Fibroblast of skin of left biceps (primary cell): ENCODE measurements at places on chromosomes 12 and 14.

DNA sequence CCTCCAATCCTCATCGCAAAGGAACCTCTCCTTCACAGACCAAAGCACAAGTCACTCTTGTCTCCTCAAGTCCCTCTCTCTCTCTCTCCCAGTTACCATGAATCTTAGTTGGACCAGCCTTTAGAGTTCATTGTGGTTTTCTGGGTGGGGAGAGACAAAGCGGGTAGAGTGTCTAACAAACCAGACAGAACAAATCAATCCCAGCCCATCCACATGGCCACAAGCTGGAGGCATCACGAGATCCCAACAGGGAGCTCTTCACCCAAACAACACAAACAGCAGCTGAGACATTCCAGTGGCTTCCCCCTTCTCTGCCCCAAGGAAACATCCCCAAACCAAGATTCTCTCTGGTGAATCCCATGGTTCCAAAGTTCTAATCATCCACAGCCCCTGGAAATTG is 22.4 kb downstream of the ACTN1 start:
- DNase-seq: no peak

- DNase-seq: no peak
These were observed 90.6 kb upstream of the NUDT4 start for GRCh38 chr12:93287149-93287548.

- DNase-seq: no peak
These were observed 242.3 kb downstream of the CCER1 start for GRCh38 chr12:90712671-90713070.

DNA sequence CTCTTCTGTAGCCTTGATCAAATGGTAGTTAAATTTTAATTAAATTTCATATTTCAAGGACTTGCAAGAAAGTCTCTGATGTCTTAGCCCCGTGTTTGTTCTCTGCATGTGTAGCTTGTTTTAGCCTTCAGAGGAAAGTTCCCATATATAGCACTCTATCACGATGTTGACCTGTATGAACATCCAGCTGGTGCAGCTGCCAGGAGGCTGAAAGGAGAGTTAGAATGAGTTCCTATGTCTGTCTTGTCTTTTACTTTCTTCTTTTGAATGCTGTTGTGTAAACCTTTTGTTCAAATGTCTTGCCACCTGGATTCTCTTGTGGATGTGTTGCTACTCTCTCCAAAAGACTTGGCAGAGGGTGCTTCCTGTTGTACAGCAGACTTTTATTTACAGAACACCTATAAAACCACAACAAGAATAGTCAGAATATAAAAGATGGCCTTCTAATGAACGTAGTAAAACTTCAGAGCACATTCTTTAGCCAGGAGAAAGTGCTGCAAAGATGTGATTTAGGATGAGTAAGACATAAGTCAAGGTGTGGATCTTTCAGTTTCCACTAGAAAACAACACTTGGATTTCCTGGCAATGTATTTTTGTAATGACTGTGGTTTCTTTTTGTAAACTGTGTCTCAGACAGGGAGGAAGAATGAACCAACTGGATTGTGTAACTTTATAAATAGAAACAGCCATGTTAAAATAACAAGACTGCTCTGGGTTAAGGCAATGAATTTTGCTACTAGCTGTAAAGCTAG is 17.2 kb downstream of the NAV3 start:
- peak; percentile 83 for DNase-seq

GRCh38 chr14:77310026-77310425 is 10.7 kb downstream of the POMT2 start:
- DNase-seq: no peak

DNA sequence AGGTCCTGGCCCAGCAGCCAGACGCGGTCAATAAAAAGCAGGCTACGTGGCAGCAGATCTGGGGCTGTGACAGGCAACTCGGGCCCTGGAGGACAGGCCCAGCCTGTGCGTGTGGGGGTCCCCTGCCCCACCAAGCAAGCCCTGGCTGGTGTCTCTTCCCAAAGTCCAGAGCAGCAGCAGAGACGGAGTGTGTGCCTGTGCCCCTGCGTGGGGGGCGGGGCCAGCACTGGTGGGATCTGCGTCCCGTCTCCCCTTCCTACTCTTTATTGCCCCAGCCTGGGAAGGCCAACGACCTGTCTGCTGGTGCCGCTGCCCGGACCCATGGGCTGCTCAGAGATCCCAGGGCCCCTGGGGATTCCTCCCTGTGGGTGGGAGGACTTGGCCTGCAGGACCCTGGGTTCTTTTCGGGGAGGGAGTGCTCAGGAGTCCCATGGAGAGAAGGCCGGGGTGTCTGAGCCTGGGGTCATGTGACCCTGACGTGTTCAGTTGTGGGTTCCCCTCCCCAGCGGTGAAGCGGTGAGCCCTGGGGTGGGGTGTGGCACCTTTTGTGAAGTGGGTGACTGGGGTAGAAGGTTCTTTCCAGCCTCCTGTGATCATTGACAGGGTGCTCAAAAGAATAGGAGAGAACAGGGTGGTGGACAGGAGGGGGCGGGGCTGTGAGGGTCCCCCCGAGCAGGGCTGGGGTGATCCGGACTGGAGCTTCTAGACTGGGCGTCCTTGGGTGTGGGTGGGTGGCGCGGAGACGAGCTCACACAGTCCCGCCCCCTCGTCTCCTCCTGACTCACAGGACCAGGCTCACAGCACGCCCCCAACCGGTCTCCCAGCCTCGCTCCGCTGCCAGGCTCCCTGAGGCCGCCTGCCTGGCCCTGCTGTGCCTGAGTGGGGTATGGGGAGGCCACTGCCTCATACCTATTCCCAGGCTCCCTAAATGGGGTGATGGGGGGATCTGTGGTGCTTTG is 22.4 kb downstream of the ASPG start:
- DNase-seq: no peak

GRCh38 chr14:78737601-78738000 is 567.4 kb downstream of the NRXN3 start:
- no peak for DNase-seq

GRCh38 chr14:75497191-75497590 is 25.1 kb upstream of the BATF start:
- DNase-seq: no peak

DNA sequence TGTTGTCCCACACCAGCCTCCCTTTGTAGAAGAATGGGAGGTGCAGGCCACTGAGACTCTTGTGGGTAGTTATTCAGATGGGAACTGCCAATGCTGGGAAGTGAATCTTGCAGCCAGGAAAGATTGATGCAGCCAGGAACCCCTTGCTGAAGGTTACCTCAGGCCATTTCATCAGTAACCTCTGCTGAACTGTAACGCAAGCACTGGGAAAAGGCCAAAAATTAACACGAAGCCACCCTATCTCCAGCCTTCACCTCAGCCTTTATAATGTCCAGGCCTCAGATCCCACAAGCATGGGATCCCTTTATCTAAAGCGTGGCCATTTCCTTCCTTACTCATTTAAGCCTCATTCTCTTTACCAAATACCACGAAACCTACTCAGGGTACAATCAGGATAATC is 211.1 kb downstream of the SPTSSA start:
- DNase-seq: no peak

DNA sequence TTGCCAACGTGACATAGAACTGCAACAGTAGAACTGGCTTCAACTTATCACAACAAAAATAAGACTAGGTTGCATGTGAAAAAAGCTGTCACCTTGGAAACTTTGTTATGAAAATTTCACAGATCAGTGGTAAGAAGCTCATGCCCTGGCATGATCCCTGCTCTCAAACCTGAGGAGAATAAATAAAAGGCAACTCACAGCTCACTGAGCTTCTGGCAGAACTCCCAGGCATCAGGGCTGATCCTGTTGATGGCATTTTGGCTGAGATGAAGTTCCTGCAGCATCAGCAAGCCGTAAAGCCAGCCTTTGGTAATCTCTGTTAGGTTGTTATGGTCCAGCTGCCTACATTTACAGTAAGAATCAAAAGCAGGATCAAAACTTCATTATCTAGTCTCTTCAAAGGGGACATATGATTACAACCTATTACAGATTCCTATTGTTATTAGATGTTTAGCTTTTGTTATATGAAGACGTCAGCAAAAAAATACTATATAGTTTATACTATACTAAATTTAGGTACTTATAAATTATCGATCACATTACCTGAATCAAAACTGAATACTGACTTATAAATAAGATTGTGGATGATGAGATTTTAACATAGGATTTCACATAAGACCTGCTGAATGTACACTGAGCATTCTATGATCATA is 32.0 kb downstream of the LRIG3 start:
- peak; percentile 10 for DNase-seq

DNA sequence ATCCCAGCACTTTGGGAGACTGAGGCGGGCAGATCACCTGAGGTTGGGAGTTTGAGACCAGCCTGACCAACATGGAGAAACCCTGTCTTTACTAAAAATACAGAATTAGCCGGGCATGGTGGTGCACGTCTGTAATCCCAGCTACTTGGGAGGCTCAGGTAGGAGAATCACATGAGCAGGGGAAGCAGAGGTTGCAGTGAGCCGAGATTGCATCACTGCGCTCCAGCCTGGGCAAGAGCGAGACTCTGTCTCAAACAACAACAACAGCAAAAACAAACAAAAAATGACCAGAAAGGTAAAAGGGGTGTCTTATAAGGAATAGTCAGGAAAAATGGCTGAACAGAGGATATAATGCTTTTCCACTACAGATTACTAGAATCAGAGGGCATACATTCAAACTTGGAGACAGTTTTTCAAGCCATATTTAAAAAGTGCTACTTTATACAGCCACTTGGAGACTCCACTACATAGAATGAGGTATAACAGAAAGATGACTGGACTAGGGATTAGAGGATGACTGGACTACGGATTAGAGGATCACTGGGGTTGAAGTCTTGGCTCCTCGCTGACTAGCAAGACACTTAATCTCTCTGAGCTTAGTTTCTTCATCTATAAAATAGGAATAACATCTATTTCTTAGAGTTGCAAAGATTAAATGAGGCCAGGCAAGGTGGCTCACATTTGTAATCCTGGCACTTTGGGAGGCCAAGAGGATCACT is 4.9 kb upstream of the CS start:
- no peak for DNase-seq

DNA sequence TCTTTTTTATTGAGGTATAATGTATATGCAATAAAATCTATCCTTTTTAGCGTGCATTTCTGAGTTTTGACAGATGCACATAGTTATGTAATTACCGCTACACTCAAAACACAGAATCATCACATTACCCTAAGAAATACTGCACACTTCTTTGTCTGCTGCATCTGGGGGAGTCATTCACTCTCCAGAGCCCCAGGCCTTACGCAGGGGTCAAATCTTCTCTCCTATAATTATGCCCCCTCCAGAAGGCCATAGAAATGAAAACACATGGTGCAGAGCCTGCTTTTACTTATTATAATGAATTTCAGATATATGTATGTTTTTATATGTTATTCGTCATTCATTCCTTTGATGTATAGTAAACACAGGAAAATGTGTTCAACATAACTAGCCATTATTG is 296.5 kb upstream of the TMEM132C start:
- no peak for DNase-seq

DNA sequence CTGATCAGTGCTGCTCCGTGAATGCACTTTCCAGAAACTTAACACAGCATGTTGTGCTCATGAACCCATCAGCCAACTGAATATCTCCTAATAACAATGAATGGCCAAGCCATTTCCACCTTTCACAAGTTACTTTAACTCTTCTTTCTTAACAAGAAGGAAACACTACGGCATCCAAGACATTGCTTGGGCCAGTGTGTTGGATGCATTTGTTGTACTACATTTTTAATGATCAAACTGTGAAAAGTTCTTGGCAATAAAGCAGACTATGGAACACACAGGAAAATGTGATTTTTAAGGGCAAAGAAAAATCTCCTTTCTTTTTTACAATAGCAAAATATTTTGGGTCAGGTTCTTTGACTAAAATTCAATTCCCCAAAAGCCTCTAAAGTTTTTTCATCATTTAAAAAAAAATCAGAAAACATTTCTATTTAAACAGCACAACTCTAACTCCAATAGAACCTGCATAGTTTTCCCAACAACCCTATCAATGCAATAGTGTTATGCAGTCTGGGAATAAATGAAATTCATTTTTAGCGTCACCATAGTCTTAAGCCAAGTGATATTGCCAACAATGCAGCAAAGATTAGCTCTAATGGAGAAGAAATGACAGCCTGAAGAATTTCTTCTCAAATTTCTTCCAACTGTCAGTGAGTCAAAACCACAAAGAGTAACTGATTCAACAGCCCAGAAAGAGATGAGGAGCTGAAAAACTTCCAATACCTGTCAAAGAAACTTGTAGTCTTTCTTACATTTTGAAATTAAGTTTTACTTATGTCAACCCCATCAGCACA is 50.7 kb upstream of the PTPRR start:
- peak; percentile 45 for DNase-seq

DNA sequence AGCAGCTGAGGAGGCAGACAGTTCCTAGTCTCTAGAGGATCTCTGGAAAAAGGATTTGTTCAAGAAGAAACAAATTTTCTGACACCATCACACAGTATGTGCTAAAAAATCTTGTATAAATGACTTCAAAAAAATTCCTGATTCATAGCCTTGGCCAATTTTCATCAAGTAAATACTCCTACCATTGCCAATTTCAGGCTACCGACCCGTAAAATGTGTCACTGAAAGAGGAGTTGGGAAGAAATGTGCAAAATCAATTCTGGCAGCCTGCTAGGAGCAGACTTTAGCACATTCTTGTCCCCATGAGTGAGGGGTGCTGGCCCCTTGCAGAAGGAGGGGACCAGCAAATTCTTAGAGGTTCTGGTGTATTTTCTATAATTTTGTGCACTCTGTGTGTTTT is 109.4 kb downstream of the TMEM30B start:
- no peak for DNase-seq

- DNase-seq: no peak
These were observed 751 bp downstream of the PSMB5 start for GRCh38 chr14:23033801-23034497.

- peak; percentile 36 for DNase-seq
These were observed 47.3 kb upstream of the PAWR start for GRCh38 chr12:79737875-79738718.

- no peak for DNase-seq
These were observed 2.2 kb downstream of the NOS1 start for GRCh38 chr12:117359029-117359845.

- peak; percentile 67 for DNase-seq
These were observed 180.6 kb downstream of the AKAP6 start for GRCh38 chr14:32509632-32510187.

DNA sequence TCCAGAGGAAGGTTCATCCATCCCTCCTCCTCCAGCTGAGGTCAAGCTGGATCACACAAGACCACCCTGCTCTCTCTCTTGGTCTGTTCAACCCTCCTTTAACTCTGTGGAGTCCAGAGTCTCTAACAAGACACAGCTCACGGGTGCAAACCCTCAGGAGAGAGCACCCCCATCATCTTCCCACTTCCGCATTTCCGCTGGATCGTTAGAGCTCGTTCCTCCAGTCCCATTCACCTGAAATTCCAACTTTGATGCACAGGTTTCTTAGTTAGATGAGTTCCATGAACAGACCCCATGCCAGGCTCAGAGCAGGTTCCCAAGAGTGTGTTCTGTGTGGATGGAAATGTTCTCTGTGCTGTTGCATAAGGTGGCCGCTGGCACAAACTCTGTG is 44.5 kb upstream of the P2RX7 start:
- no peak for DNase-seq

- peak; percentile 59 for DNase-seq
These were observed 29.3 kb downstream of the AMN start for GRCh38 chr14:102951799-102952198.

DNA sequence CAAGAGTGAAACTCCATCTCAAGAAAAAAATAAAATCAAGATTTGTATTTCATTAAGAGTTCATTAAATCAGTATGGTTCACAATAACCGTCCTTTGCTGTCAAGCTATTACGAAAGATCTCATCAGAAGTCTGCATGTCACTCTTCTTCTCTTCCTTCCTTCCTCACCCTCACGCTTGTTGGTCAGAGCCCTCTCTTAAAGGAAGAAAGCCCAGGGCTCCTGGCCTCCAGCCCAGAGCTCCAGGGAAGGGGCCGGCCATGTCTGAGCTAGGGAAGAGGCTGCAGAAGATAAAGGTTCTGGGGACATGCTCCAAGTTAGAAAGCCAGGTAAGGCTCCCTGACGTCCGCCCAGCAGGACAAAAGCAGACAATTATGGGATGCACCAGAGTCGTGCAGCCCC is 43.1 kb upstream of the DLK1 start:
- DNase-seq: no peak
